ENCODE measurements at places on chromosomes 3 and 15.

DNA sequence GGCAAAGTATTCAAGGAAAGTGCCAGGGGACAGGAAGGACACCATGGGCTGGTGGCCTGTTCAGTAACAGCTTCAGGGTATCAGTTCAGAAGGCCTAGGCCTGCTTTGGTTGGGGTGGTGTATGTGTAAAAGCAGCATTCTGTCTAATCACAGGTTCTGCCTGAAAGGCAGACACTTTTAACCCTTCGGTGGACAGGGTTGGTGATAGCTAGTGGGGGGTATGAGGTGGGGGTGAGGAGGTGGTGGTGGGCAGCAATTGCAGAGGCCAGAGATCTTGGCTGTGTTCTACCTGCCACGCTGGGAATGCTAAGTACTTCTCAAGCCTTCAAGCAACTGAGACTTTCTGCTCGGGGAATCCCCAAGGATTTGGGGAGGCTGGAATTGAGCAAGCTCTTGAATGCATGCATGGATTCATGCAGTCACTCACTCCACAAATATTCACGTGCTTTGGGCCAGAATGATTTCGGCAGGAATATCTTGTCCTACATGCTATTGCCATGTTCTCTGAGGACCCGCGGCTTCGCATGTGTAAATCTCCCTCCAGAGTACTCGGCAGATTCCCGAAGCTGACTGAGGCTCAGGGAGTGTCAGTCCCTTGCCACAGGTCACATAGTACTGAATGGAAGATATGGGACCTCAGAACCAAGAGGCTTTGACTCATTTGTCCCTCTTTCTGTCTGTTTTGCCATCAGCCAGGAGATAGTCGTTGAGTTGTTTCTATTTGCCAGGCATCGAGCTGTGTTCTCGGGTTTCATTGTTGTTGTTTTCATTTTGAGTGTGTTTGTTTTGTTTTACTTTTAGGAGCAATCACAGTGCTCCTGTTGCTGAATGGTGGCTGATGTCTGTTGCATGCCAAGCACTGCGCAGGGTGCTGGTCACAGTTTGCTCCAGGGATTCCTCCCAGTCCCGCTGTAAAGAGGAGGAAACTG lies 65.5 kb downstream of the SMAD3 start:
- DNase-seq, result no peak

DNA sequence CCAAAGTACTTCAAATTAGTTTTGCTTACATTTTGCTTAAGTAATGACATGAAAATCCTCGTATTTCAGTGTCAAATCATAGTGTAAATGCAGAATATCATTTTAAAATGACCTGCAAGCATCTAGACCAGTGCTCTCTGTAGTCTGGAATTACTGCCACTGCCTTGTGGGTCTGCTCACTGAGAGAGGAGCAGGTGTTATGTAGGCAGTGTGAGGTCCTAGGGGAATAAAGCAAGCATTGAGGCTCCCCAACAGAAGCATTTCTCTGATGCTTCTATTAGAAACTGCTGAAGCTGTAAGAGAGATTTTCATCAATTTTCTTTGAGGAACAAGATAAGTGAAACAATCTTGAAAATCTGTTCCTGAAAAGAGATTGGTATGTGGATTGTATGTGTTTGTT lies 253.2 kb downstream of the BBX start:
- no peak for DNase-seq

DNA sequence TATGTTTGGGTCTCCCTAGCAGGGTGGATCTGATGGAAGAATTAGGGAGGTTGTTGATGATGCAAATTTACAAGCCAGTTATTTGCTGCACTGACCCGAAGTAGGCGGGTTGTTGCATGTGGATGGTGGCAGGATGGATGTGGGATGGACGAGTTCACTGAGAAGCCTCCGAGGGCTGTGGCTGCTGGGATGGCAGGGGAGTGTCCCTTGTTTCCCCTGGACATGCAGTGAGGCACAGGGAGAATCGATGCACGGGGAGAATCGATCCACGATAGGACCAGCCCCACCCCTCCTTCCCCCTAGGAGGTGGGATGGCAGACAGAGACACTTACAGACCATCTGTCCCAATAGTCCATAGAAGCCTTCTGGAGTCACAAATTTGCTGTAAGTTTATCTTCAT lies 31.0 kb upstream of the KLF13 start:
- DNase-seq, result peak; percentile 62

- no peak for DNase-seq
Measured at GRCh38 chr3:197064771-197065170, 35.2 kb upstream of the MELTF start.

GRCh38 chr15:65195548-65195923 lies 10.4 kb upstream of the CLPX start:
- no peak for DNase-seq

DNA sequence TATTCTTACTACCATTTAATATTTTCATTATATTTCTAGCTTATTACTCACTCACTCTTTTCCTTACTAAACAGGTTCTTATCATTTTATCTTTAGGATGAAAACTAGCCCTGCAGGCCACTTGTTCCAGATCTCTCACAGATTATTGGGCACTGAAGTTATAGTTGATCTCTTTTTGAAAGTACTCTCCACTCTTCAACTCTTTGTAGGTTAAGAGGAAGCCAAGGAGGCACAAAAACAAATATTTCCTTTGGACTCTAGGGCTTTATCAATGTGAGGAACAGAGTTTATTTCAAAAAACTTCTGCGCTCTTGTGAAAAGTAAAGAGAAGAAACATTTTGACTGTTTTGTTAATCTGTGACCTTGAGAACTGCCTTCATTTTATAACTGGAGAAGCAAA lies 96.0 kb upstream of the NPHP3 start:
- DNase-seq, result no peak

DNA sequence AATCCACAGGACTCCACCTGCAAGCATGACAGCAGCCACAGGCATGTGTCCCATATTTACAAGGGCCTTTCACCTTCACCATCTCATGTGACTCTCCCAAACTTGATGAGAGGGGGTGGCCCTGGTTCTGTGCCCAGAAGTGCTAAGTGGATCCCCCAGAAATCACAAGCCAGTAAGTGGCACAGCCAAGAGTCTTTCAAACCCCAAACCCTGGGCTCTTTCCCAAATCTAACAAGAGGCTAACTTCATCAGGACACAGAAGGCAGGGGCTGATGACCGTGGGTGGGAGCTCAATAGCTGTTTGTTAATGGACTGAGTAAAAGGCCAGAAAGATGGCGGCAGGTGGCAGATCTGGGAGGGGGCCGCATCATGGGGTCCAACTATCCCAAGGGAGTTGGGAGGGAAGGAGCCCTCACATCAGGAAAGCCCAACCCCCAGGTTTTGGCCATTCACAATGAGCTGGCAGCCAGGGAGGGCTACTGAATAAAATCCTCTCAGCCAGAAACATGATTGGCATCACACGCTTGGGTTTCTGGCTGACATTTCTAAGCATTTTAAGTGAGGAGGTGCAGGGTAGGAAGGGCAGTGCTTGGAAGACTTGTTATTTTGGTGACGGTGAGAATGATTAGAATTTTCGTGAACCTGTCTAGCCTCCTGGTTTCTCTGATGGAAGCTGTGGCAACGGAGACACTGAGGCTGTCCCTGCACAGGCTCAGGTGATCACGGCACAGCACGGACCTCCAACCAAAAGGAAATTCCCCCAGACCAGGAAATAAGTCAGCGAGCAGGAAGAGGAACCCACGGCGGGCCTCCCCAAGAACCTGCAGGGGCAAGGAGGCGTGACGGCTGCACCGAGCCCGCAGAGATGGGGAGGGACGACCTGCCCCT lies 109.3 kb downstream of the OXNAD1 start:
- no peak for DNase-seq

- DNase-seq, result no peak
Measured at GRCh38 chr3:190227064-190227463, 95.2 kb downstream of the CLDN1 start.

- DNase-seq, result no peak
Measured at GRCh38 chr15:86645925-86646500, 566.3 kb downstream of the AGBL1 start.

DNA sequence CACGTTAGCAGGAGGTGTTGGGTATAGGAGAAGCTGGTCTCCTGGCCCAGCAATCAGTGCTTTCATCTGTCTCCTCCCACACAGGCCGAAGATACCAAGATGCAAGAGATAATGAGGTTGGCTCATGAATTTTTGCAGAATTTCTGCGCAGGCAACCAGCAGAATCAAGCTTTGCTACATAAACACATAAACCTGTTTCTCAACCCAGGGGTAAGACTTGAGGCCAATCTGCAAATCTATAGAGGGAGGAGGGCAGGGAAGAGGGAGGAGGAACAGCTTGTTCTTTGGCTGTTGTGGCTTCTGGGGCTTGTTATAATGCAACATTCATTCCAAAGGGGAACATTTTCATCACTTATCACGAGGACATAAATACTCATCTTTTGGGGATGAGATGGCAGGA lies 195.3 kb downstream of the ITPR1 start:
- DNase-seq, result no peak

DNA sequence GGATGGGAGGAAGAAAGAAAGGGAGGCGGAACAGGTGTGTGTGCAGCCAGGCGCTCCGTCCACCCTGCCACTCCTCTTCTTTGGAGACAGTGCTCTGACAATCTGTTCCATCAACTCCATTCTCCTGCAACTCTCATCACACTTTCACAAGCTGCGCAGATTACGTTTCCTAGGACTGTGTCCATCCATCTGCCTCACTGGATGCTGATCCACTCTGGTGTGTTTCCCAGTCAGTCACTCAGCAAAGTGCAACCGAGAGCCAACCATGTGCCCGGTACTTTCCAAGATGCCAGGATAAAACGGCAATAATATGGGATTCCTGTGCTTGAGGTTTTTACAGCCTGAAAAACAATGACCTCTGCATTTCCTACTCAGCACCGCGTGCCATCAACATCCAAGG lies 59.6 kb downstream of the SLC12A8 start:
- no peak for DNase-seq

GRCh38 chr3:186002884-186003472 lies 65.2 kb upstream of the TRA2B start:
- DNase-seq, result no peak

DNA sequence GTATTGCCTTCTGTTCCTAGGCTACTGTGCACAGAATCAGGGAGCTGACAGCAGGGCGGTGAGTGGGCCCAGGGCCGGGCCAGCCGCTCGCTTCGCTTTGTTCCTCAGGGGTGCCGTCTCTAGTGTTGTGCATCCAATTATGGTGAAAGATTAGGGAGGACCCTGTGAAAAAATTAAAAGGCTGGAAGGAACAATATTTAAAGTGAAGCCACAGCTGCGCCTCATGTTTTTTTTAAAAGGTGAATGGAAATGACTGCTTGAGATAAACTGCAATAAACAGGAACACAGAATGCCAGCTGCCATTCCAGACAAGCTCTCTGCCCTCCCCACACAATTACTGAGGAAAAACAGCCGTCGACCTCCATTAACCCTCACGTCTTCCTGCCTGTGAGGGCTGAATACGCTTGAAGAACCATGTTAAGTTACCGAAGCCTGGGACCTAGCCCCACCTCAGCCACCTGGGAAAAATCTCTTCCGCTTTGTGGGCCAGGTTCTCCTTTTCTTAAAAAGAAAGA lies 132.0 kb upstream of the IL12A start:
- DNase-seq, result no peak

GRCh38 chr15:69410248-69410874 lies 3.8 kb upstream of the KIF23 start:
- DNase-seq, result no peak

- DNase-seq, result no peak
Measured at GRCh38 chr15:56064152-56064551, 70.7 kb upstream of the NEDD4 start.

DNA sequence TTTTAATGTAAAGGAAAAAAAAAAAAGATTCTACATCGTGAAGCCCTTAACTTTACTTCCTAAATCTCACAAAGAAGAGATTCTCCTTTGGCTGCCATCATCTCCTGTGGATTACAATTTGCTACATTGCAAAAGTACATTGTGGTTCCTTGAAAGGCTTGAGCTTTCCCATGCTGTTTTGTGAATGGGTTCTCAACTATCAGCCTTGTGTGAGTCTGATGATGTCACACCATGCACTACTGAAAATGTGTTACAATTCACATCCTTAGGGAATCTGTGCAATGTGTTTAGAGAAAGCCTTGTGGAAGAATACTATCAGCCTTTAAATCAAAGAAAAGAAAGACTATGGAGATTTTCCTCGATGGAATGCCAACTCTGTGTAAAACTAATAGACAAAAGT lies 510.0 kb upstream of the ALCAM start:
- no peak for DNase-seq

DNA sequence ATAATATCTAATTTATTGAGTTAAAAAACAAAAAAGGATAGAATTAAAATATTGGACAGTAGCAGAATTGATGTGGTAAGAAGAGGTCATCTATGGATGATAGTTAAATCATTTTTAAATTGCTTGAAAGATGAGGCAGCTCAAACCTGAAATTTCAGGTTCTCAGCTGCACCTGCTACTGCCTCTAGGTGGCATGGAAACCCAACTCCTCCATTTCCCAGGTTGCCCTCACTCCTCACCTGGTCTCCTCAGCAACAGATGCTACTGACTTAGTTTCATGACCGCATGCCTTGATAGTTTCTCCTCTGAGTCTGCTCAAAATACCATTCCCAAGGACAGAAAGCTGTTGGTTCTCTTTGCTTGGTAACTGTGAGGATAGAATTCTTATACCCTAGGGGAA lies 148.1 kb downstream of the ABHD5 start:
- no peak for DNase-seq

DNA sequence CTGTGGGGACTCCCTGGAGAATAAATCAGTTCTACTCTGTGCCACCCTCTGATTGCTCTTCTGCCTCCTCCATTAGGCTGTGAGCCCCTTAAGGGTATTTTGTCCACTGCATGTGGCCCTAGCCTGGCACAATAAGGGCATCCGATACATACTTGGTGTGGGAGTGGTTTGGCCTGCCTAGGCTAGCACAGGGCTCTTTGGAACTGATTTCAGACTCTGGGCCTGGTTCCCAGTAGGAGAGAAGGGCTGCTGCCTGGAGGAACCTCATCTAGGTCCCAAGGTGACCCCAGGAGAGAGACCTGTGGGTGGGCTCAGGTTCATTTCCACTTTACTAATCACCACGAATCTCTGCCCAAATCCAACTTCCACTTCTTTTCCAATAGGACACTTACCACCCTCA lies 5.3 kb upstream of the CTDSPL start:
- DNase-seq, result no peak

DNA sequence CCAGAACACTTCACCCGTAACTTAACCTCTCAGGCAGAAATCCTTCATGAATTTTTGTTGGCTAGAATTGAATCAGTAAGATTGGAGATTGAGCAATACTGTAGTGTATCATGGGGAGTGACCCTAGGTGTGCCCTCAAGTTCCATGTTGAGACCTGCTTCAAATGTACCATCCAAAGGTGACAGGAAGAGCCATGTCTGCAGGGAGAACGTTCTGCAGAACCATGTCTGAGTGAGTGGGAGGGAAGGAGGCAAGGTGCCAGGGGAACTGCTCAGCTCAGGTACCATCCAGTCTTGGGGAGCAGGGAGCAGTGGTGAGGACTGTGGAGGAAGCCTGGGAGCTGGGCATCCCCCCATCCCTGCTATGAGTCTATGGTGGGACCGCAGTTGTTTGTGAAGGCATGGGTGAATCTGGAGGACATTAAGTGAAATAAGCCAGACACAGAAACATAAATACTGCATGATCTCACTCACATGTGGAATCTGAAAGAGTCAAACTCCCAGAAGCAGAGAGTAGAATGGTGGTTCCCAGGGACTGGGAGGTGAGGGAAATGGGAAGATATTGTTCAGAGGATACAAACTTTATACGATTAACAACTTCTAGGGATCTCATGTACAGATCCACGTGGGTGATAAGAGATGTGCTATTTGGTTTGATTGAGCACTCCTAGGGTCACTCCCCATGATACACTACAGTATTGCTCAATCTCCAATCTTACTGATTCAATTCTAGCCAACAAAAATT lies 23.3 kb downstream of the CFAP161 start:
- no peak for DNase-seq

GRCh38 chr3:56919137-56919796 lies 117.5 kb upstream of the ARHGEF3 start:
- DNase-seq, result no peak

GRCh38 chr15:84598250-84598649 lies 2.6 kb upstream of the ZSCAN2 start:
- no peak for DNase-seq
